ENCODE measurements at places on chromosomes 1 and 21. TPM values are rescaled to one million over a fixed set of nuclear protein-coding genes. Genes with fewer than 3 reads are reported as not detected.

ATP6V1G3 gene
- not detected for total RNA-seq

C4BPA gene
- not detected for total RNA-seq

HPDL gene
- total RNA-seq: 4.3 TPM

RAB42 gene
- total RNA-seq: 0.20 TPM

MAN1C1 gene
- 0.20 TPM for total RNA-seq

OR6K3 gene
- not detected for total RNA-seq

Data from activated B cell treated with CpG ODN at 0.5 μM for 24 hours (primary cell).